Activated naive CD8-positive, alpha-beta T cell treated with anti-CD3 and anti-CD28 coated beads, Interleukin-2, amount 10 ng/mL, durations not matched to agents 7 days and 5 days (primary cell): ENCODE measurements at places on chromosomes 4 and X. TPM values are rescaled to one million over a fixed set of nuclear protein-coding genes. Genes with fewer than 3 reads are reported as not detected.

GRCh38 chrX:131895807-131896206 is 127.3 kb upstream of the STK26 start:
- no peak overlapping the region for H3K4me3 ChIP-seq
- DNase-seq = no peak
- H3K4me1 ChIP-seq = peaks cover 1% of the 10 kb centered on the region
- H3K27ac ChIP-seq = no peak overlapping the region
- no peaks in the 10 kb centered on the region for H3K27me3 ChIP-seq

The BGN gene
- not detected for total RNA-seq

DNA sequence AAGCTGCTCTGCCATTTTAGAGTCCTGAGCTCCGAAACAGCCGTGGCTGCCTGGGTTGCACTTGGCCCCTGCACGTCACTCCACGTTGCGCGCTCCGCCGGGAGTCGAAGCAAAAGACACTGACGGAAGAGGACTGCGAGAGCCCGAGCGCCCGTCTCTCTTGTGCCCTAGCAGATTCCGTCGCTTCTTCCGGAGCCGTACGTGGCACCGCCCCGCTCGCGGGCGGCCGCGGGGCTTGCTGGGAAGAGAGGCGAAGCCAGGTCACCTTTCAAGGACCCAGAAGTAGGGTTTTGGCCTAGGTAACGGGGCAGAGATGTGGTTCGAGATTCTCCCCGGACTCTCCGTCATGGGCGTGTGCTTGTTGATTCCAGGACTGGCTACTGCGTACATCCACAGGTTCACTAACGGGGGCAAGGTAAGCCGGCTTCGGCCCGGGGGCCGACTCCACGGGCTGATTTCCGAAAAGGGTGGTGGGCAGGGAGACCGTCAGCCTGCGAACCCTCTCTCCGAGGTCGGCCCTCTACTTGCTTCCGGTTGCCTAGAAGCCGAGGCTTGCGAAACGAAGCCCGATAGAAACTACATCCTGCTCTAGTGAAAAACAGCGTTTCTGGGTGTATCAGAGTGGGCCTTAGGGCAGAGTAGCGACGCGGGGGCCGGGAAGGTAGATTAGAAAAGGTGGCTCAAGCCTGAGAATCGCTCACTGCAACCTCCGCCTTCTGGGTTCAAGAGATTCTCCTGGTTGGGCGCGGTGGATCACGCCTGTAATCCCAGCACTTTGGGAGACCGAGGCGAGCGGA is at the start of the genes NDUFA1 and RNF113A:
NDUFA1 (plus strand) TSS at position 234 of the 797 bp plus-strand sequence; CDS start at position 314, 80 bp downstream.
RNF113A (minus strand) TSS at position 135 of the 797 bp plus-strand sequence; CDS start at position 15, 120 bp downstream.
- H3K27me3 ChIP-seq = no peaks in the 10 kb centered on the region
- peaks cover 2% of the 10 kb centered on the region for H3K36me3 ChIP-seq
- DNase-seq = peak; percentile 85
- H3K4me3 ChIP-seq = peak within 1 kb of the TSS; percentile 98
- H3K4me1 ChIP-seq = peaks cover 8% of the 10 kb centered on the region

The IL13RA2 gene
- total RNA-seq = not detected

DNA sequence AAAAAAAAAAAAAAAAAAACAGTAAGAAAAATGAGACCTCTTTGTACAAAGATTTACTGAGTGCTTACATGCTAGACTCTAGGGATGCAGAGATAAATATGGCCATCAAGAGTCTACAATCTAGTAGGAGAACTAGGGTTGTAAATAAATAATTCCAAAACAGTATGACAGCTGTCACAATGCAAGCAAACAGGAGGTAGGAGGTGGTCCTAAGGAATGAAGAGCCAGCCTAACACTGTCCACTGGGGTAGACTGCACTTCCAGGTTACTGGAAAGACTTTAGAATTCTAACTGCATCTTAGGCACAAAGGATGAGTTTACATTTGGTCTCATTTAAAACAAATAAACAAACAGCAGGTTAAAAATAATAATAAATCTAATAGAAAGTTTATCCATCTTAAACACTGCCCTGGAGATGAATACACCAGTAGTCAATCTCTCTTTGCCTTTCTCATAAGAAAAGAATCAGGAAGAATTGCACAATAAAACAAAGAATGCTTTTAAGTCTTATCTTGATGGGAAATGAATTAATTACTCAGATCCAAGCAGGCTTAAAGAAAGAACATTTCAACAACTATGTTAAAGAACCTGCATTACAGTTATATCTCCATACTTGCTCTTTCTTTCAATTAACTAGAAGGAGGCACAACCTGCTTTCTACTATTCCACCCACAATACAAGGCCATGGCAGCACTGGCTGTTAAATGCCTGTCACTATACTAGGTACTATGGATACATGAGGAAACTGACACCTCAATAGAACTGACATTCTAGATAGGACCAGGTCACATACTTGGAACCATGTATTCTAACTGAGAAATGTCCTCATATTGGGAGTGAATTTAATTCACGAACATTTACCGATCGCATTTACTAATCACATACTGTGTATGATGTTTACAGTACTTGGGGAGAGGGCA is 12.7 kb downstream of the ADGRA3 start:
- no peaks in the 10 kb centered on the region for H3K27me3 ChIP-seq
- no peak for DNase-seq
- H3K4me3 ChIP-seq = no peak overlapping the region
- no peak overlapping the region for H3K27ac ChIP-seq
- H3K36me3 ChIP-seq = no peaks in the 10 kb centered on the region
- peaks cover 4% of the 10 kb centered on the region for H3K4me1 ChIP-seq

GRCh38 chr4:6889101-6889735 is 20.4 kb upstream of the TBC1D14 start:
- DNase-seq = no peak
- no peak overlapping the region for H3K27ac ChIP-seq
- H3K27me3 ChIP-seq = no peaks in the 10 kb centered on the region
- peaks cover 25% of the 10 kb centered on the region for H3K4me1 ChIP-seq

The NAT8L gene
- not detected for total RNA-seq

The PCYT1B gene
- total RNA-seq = 0.23 TPM

- no peak overlapping the region for H3K4me3 ChIP-seq
- H3K36me3 ChIP-seq = no peaks in the 10 kb centered on the region
- H3K4me1 ChIP-seq = no peaks in the 10 kb centered on the region
- no peak overlapping the region for H3K27ac ChIP-seq
Observed at GRCh38 chr4:169367826-169368225, 97.1 kb upstream of the SH3RF1 start.
